ENCODE measurements at places on chromosomes 16 and 17.

DNA sequence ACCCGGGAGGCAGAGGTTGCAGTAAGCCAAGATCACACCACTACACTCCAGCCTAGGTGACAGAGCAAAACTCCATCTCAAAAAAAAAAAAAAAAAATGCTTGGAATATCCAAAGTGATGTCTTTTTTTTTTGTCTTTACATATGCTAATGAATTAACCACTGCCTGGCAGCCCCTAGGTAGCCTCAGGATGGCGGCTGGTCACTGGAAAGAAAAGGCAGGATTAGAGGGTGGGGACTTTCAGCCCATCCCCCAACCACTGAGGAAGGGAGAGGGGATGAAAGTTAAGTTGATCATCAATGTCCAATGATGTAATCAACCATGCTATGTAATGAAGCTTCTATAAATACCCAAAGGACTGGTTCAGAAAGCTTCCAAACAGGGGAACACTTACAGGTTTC, 26.8 kb downstream of the RNF157 start:
- DNase-seq, result no peak

- DNase-seq, result no peak
Observed at GRCh38 chr16:48438414-48438813, 53.2 kb upstream of the SIAH1 start.

DNA sequence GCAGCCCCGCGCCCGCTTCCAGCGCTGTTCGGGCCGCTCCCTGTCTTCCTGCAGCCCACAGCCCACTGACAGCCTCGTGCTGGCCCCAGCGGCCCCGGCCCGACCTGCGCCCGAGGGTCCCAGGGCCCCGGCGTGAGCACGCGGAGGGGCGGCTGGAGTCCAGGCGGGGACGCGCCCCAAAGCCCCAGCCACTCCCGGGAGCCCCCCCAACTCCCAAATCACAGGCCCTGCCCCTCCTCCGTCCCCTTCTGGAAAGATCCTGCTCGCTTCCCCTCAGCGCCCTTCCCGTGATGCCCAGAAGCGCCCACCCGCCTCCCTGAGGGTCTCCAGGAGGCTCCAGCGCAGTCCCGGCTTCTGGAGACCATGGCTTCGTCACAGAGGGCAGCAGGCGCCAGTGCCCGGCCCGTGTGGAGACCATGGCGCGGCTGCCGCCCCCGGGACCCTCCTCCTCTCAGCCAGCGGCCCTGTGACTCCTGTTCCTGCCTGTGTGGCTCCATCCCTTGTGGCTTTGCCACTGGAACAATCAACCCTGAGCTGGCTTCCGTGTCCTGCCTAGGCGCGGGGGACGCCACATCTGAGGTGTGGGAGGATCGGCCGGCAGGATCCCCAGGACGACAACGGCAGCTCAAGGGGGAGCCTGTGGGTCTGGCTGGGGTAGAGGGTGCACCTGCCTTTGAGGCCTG, 3.9 kb downstream of the UTS2R start:
- DNase-seq, result no peak

GRCh38 chr17:53150101-53150698, 672.5 kb upstream of the KIF2B start:
- no peak for DNase-seq

- DNase-seq, result no peak
Observed at GRCh38 chr16:85459529-85460251, 153.4 kb upstream of the GSE1 start.

Data from CD4-positive, alpha-beta T cell treated with Interleukin-10 for 1 hour (primary cell).